ENCODE measurements at places on chromosomes 16 and 17.

DNA sequence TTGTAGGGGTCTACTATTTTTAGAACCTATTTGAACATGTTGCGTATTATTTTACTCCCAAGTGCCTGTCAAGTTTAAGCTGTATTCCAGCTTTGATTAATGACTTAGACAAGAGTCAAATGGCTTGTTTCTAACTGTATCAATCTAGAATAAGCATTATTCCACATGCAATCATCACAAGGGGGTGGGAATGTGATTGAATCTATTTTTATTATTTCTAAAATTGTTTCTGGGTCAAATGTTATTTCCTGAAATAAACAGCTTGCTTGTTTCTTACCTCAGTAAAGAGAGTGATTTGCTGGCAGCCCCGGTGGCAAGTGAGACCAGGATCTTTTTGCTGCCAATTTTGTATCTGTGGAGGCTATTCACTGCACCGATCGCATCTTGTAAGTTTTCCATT lies 21.5 kb downstream of the MARF1 start:
- DNase-seq, result no peak

GRCh38 chr17:17347956-17348871 lies 45.0 kb downstream of the NT5M start:
- no peak for DNase-seq

GRCh38 chr16:28549301-28549899 lies 4.3 kb upstream of the SGF29 start:
- no peak for DNase-seq

DNA sequence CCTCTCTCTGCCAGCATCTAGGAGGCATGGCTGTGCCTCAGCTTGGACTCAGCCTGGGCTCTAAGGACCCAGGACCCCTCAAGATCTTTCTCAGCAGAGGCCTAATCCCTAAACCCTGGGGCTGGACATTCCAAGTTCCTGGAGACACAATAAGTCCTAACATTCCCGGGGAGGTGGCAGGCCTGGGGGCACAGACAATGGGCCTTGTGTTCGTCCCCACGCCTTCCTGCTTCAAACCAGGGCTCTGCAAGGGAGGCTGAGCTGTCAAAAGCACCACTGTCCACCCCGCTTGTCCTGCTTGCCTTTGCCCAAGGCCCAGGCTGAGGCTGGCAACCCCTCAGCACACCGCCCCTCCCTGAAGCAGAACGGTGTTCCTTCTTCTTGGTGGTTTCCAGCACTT lies 13.7 kb downstream of the SDK2 start:
- DNase-seq, result no peak

DNA sequence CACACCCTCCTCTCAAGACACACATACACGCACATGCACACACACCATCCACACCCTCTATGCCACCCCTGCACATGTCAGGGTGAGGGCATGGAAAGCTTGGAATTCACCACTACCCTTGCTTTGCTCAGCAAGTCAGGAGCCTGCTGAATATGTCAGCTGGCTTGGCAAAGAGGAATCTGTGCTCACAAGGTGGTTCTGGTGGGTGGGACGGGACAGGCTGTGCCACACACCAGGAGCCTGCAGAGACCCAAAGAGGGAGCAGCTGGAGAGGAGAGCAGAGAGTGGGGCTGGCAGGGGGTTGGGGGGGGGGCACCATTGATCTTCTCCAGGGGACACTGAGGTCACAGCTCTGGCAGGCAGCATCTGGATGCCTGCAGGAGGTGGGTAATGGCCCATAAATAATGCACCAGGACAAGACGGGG lies 48.7 kb upstream of the NDRG4 start:
- no peak for DNase-seq

DNA sequence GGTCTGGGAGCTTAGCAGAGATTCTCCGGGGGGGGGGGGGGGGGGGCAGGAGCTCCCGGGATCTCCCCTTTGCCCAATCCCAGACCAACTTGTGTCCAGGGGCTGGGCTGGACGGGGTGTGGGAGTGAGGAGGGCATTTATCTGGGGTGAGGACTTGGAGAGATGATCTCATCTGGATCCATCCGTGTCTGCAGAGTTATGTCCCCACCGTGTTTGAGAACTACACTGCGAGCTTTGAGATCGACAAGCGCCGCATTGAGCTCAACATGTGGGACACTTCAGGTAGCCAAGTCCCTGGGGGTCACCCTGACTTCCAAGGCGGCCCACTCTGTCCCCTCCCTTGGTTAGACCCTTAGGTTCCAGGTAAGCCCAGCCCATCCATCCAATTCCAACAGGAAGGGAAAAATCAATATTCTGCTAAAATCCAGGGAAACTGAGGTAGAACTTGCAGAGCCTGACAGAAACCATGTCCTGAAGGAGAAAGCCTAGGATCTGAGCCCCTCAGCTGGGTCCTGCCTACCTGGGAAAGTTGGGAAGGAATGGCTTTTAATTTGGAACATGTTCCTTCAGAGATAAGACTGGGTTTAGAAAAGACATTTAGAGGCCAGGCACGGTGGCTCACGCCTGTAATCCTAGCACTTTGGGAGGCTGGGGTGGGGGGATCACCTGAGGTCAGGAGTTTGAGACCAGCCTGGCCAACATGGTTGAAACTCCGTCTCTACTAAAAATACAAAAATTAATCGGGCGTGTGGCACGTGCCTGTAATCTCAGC lies 921 bp downstream of the RND2 start:
- no peak for DNase-seq
